GM10248 (cell line): ENCODE measurements at places on chromosomes 11 and 22.

- no peak for DNase-seq
These were observed 63.4 kb downstream of the KCNJ1 start for GRCh38 chr11:128803449-128804245.

GRCh38 chr11:59899532-59899931 lies 20.9 kb downstream of the OOSP3 start:
- DNase-seq, result no peak

- DNase-seq, result no peak
These were observed 8.9 kb downstream of the SIDT2 start for GRCh38 chr11:117187428-117187798.

DNA sequence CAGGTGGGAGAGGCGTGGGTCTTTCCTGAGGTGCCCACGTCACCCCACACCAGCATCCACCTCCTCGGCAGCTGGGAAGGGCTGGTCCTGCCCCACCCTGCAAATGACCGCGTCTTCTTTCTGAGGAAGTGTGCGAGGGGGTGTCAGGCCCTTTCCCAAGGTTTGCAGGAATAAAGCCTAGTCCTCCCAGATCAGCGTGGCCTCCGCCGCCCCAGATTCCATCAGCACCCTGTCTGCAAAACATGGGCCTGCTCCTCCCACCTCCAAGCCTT lies 14.4 kb upstream of the SLC39A13 start:
- no peak for DNase-seq

- no peak for DNase-seq
These were observed 1154.2 kb upstream of the TENM4 start for GRCh38 chr11:80595011-80595410.
